CD4-positive, alpha-beta memory T cell (primary cell): ENCODE measurements at places on chromosomes 12 and 14.

DNA sequence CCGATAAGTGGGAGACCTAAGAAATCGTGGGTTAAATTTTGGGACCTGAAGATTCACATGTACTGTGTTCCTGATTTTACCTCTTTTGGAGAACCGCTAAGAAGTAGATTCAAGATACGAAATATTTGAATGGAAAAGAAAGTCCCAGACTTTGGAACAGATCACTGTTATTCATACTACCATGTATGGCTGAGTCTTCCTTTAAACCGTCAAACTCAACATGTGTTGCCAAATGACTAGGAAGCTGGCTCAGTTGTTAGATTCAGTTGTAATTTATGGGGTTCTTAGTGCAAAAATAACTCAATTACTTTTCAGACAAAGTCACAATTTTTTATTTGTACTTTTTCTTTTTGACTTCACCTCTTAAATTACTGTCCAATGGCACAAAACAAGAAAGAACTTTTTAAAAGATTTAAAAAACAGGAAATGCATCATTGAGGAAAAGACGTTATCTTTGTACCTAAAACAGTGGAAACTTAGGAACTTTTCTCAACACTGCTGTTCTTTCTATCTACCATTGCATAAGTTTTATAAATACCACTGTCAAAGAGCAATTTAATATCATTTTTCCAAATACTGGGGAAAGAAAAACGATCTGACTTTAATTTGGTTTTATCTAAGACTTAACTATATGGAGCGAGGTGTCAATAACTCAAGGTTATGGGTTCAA, 15.7 kb downstream of the RERG start:
- DNase-seq = no peak

GRCh38 chr14:24093207-24093900, 757 bp upstream of the PCK2 start:
- no peak for DNase-seq

DNA sequence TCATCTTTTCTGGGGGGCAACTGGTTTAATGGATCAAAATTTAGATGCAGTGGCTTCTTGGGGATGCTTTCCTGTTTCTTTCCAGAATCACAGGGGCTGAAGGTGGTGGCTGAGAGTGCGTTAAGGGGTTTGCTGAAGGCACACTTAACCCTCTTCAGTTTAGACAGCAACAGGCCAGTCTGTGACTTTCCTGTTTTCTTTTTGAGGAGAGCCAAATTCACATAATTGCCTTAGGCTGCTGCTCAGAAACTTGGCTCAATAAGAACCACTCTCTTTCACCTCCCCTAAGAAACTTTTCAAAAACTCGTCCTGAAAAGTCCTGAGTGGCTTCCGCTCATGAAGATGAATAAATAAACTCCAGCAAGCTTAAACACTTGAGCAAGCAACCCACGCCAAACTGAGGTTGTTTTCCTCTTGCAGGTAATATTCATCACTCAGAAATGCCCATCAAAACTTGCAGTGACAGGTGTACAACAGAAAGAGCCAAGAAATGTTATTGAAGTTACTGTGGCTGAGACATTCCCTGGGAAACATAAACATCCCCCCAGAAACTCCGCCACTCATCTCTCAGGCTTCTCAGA, 510.4 kb downstream of the TMEM132D start:
- DNase-seq = no peak

- no peak for DNase-seq
Measured at GRCh38 chr12:51911788-51912711, 4.7 kb downstream of the ACVRL1 start.

- no peak for DNase-seq
Measured at GRCh38 chr12:44389896-44390295, 486.2 kb downstream of the NELL2 start.

GRCh38 chr14:58749066-58749669, 111.4 kb downstream of the DACT1 start:
- DNase-seq = no peak

- DNase-seq = no peak
Measured at GRCh38 chr12:26277506-26278246, 82.3 kb downstream of the SSPN start.

GRCh38 chr12:79250960-79251755, 386.6 kb downstream of the SYT1 start:
- no peak for DNase-seq

GRCh38 chr14:102194856-102195255, 55.2 kb downstream of the WDR20 start:
- DNase-seq = no peak

DNA sequence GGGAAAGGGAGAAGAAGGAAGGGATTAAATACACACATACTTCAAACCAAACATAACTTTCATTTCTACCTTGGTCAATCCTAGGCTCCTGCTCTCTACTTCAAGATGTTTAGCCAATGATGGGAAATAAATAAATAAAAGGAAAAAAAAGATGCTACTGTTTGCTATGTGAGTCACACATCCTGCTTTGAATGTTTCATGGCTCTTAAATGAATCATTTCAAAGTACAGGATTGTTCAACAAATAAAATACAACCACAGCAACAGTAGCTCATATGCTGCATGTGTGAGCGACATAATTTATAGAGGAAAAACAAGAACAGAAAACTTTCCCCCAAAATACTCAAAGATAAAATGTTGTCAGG, 54.3 kb upstream of the NPFF start:
- no peak for DNase-seq

- DNase-seq = no peak
Measured at GRCh38 chr14:100076133-100076532, 10.9 kb downstream of the EVL start.

DNA sequence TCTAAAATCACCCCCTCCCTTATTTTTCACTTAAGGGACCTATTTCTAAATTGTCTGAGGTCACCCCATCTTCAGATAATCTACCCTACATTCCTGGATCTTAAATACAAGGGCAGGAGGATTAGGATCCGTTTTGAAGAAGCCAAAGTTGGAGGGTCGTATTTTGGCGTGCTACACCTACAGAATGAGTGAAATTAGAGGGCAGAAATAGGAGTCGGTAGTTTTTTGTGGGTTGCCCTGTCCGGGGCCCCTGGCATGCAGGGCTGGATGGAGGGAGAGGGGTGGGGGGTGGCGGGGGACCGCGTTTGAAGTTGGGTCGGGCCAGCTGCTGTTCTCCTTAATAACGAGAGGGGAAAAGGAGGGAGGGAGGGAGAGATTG, 300 bp upstream of the CCND2 start:
- DNase-seq = no peak

DNA sequence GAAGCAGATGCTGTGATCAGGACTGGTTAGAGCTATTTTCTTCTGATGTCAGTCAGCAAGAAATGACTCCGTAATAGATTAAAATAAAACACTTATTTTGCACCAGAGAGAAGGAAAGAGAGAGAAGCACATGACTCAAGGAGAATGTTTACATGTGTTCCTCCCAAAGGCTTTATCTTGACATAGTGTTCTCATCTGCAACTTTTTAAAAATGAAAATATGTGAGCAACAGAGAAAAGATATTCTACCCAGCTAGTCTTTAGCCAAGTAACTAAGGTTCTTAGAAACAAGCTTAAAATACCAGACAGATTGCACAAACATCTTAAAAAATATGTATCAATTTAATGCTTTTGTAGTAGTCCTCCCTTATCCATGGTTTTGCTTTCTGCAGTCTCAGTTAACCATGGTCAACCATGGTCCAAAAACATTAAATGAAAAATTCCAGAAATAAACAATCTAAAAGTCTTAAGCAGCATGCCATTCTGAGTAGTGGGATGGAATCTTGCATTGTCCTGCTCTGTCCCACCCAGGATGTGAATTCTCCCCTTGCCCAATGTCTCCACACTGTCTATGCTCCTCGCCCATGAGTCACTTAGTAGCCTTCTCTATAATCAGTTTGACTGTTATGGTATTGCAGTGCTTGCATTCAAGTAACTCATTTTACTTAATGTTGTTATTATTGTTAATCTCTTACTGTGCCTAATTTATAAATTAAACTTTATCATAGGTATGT, 9.9 kb downstream of the SERPINA10 start:
- no peak for DNase-seq

GRCh38 chr12:75746621-75747020, 235.2 kb upstream of the KRR1 start:
- DNase-seq = no peak

GRCh38 chr14:102182936-102183619, 43.4 kb downstream of the WDR20 start:
- no peak for DNase-seq

DNA sequence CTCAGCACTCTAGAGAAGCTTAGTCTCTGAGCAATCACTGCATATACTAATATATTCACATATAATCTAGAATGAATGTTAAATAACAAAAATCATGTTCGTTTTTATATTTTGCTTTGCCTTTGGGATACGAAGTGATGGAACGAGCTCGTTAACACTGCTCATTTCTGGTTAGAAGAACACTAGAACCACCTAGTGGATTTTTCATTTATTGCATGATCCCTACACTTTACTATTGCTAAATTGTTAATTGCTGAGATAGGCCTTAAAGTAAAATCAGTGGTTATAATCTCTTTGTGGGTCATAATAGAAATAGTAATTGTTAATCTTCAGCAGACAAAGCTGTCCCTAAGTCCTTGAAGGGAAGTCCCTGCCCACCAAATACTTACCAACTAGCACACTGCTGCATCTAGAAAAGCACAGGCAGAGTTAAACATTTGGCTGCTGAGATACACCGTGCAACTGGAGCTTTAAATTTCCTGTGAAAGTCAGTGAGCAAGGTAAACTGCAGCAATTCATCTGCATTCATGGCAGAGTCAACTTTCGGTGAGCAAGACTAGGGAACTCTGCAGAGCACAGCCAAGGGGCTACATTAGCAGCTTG, 353.7 kb downstream of the APAF1 start:
- DNase-seq = no peak

DNA sequence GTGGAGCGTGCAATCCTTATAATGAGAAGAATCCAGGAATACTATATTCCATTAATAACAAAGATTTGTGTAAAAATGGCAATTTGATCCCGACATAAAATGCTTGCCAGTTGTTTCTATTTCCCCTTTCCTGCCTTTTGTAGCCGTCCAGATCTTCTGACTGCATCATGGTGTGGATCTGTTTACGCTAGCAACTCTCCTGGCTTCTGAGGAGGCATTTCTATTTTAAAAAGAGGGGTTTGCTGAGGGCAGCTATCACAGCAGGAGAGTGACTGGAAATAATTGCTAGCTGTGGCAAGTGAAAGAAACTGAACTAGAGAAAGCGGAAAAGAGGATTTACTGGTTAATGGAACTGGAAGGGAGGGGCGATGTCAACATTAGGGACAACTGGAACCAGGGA, 145.6 kb downstream of the ATP23 start:
- DNase-seq = no peak

- DNase-seq = no peak
Measured at GRCh38 chr14:97788846-97789526, 991.8 kb downstream of the VRK1 start.

GRCh38 chr14:29102996-29103395, 336.4 kb downstream of the FOXG1 start:
- no peak for DNase-seq

DNA sequence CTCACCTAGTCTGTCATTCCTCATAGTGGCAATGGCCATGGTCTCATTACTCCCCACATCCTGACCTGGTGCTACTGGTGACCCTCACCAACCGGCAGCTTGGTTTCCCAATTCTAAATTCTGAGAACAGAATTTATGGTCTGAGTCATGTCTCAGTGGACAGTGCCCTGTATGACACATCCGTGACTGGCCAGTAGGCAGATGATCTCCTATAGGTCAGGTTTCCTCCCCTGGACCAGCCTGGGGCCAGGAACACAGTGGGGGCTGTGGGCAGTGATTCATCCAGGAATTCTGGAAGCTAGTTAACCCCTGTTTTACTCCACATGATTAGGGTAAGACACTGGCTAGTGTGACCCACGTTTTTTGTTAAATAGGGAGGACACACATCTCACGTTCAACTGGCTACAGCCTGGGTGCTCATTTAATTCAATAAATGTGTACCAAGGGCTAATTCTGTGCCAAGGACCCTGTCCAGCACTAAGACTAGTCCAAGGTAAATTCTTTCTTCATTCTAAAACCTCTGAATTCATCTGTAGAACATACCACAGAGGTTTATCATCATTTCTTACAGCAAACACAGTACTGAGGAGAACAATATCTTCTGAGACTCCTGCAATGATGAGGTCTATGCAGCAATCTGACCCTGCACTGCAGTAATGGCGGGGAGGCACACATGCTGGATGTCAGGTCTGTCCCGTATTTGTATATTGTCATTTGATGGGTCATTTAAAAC, 249.6 kb upstream of the TBX3 start:
- DNase-seq = no peak

- DNase-seq = no peak
Measured at GRCh38 chr12:124759841-124760503, 103.7 kb downstream of the SCARB1 start.

GRCh38 chr12:93128332-93128707, 199.2 kb upstream of the EEA1 start:
- DNase-seq = no peak

DNA sequence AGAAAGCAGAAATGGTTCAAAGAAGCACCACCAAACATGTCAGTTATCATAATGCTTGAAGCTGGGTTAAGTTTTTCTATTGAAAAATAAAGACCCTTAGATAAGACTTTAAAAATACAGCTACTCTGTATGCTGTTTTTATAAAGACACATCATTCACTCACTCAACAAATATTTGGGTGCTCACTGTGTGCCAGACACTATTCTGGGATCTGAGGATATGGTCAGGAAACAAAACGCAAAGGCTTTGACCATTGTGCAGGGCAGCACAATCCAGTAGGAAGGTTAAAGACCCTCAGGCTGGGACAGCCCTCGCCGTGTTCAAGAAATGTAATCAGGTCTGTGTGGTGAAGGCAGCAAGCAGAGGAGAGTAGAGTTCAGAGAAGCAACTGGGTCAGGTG, 38.0 kb upstream of the DPY19L2 start:
- no peak for DNase-seq

GRCh38 chr12:123058980-123059379, 78.5 kb downstream of the ARL6IP4 start:
- no peak for DNase-seq

DNA sequence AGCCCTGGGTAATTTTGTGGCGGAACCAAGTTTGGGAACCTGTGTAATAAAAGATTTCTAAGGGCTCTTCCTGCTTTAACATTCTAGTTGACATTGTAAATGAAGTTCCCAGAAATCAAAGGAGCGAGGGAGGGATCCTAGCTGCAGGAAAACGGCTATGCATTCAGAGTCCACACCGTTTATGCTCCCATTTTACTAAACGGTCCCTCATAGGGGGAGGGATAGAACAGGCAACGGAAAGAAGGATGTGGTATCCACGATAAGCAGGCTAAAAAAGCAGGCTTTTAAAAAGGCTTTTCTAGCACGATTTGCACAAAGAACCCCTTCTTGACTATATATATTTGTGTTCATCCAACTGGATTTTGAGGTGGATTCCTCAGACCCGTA, 559 bp downstream of the SYNJ2BP start:
- no peak for DNase-seq

- DNase-seq = no peak
Measured at GRCh38 chr12:54565986-54566544, 16.7 kb downstream of the PDE1B start.
